ENCODE measurements at places on chromosomes 13 and 19. TPM values are rescaled to one million over a fixed set of nuclear protein-coding genes. Genes with fewer than 3 reads are reported as not detected.

The SOX1 gene
- not detected for total RNA-seq

The WTIP gene
- total RNA-seq, result 43.9 TPM

The ZNF749 gene
- 8.7 TPM for total RNA-seq

The SULT2B1 gene
- not detected for total RNA-seq

The CACNA1A gene
- total RNA-seq, result 2.1 TPM

All from osteoblast (primary cell).